Activated CD4-positive, alpha-beta T cell treated with anti-CD3 and anti-CD28 coated beads for 48 hours (primary cell): ENCODE measurements at places on chromosomes 12 and 14.

GRCh38 chr14:65132855-65133254, 30.5 kb upstream of the MAX start:
- DNase-seq, result no peak

- no peak for DNase-seq
These were observed 144.2 kb upstream of the FRMD6 start for GRCh38 chr14:51507511-51507905.

GRCh38 chr14:90266441-90267154, 10.2 kb downstream of the PSMC1 start:
- no peak for DNase-seq

- no peak for DNase-seq
These were observed 96.1 kb downstream of the DIO3 start for GRCh38 chr14:101657372-101657771.

GRCh38 chr12:89542912-89543592, 17.2 kb upstream of the POC1B start:
- DNase-seq, result peak; percentile 71

DNA sequence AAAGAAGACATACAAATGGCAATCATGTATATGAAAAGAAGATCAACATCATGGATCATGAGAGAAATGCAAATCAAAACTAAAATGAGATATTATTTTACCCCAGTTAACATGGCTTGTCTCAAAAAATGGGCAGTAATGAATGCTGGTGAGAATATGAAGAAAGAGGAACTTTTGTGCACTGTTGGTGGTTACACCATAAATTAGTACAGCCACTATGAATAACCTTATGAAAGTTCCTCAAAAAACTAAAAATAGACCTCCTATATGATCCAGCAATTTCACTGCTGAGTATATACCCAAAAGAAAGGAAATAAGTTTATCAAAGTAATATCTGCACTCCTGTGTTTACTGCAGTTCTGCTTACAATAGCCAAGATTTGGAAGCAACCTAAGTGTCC, 151.7 kb downstream of the PDZRN4 start:
- DNase-seq, result no peak

- DNase-seq, result no peak
These were observed 19.5 kb downstream of the PITPNM2 start for GRCh38 chr12:123131291-123131832.

GRCh38 chr12:84435682-84436081, 476.9 kb downstream of the SLC6A15 start:
- no peak for DNase-seq

GRCh38 chr12:129073157-129073915, 220.1 kb downstream of the GLT1D1 start:
- DNase-seq, result no peak

GRCh38 chr12:98719515-98720504, 74.7 kb downstream of the APAF1 start:
- DNase-seq, result no peak

DNA sequence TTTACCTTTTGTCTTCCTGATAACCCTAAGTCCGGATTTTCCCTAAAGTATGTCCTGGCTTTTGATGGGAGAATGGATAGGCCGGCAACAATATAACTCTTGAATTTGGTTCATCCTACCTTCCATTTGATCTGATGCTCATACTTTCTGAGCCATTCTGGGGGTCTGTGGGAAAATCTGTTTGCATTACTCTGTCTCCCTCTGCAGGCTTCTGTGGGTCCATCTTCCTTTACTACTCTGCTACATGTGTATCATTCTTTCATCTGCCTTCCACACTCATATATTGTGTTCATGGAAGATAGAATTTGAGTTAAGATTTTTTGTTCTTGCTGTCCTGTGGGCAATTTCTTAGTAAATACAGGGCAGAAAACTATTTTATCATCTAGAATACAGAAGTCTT, 101.5 kb downstream of the NAV3 start:
- no peak for DNase-seq

- peak; percentile 72 for DNase-seq
These were observed 35.9 kb upstream of the WNK1 start for GRCh38 chr12:716506-716905.

GRCh38 chr12:96335270-96335669, 65.0 kb downstream of the CDK17 start:
- DNase-seq, result no peak

DNA sequence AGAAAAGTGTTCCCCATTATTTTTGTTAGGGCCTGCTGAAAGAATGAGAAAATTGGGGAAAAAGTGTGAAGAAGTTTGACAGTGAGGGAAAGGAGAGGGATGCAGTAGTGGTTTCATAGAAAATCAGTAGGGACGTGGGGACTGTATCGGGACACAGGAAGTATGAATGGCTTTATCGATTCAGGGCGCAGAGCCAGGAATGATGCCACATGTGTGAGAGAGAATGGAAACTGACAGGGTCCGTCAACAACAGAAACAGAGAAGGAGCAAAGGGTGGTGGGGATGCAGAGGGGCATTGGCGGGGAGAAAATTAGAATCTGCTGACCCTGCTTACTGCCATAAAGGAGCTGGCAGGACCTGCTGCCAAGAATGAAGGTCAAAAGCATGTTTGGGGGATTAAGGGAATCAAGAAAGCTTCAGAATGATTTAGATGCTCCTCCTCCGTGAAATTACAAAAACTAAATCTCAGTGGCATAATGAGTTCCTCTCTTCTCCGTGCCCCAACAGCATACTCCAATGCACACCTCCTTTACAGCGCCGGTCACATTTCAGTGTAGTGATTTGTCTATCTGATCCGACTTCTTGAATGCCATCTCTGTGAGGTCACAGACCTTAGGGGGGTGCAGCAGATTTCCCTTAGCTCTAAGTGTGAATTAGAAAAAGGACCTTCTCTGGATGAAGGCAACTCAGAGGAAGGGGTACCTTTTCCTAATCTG, 92.6 kb downstream of the EMP1 start:
- DNase-seq, result no peak

DNA sequence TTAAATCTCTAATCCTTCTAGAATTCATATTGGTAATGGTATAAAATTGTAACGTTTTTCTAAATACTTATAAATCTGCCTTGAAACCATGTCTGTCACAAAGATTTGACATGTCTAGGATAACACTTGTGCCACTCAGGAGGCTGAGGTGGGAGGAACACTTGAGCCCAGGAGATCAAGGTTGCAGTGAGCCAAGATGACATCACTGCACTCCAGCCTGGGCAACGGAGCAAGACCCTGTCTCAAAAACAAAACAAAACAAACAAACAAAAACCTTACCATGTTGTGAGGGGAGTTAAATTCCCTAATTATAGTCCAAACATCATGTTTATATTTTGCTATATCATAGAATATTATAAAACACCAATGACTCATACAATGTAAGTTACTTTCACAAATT, 317.5 kb upstream of the SOX5 start:
- DNase-seq, result no peak

DNA sequence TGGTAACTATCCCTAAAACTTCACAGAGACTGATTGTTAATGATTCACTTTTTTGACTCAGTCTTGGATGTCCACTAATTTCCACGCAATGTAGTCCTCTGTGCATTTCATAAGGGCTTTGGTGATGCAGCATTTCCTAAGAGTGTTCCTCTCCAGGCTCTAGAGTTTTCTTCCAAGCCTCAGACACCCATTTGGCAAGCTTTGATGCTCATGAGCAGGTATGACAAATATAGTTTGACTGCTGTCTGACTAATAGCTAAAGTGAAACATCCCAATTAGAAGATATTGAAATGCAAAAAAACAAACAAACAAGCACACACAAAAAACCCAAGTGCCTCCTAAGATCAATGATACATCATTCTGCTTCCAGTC, 1.5 kb upstream of the VAMP1 start:
- no peak for DNase-seq

- DNase-seq, result no peak
These were observed 214.8 kb downstream of the TTC6 start for GRCh38 chr14:37810094-37810801.

DNA sequence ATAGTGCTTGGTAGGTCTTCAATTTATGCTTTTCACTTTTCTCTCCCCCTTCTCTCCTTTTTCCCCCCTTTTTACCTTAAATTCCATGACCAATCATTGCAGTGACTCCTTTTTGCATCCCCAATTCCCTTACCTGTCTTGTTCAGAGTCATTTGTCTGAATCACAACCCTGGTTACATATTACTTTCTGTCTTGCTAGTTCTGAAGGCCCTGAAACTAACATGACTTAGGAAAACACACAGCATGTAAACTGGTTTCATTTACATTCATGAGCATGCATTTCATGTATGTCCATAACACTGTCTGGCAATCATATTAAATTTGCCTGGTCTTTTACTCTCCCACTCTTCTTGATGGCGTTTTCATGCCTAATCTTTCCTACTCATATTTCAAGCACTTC, 20.3 kb upstream of the FOXG1 start:
- no peak for DNase-seq

DNA sequence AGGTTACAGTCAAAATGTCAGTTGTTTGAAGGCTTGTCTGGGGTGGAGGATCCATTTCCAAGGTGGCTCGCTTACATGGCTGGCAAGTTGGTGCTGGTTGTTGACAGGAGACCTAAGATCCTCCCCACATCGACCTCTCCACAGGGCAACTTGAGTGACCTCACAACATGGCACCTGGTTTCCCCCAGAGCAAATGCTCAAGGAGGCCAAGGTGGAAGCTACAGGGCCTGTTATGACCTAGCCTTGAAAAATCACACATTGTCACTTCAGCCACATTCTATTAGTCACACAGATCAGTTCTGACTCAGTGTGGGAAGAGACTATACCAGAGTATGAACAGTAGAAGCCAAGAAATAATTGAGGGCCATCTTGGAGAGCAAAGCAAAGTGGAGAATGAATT, 11.3 kb upstream of the GNG2 start:
- DNase-seq, result peak; percentile 70

DNA sequence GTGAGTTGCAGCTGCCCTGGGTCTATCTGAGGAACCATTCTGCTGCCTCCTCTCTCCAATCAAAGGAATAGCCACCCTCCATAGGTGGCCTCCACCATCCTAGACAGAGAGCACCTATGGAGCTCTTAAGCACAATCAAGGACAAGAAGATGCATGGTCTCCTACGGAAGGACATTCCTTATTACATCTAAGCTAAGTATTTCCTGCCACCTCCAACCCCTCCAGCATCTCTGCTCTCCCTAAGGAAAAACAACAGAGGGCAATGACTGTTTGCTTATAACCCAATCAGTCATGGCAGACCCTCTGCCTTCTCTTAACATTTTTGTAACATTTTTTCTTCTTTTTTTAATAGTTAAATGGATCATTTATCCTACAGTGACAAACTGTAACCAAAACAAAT, 14.8 kb upstream of the OR6J1 start:
- DNase-seq, result no peak

- DNase-seq, result no peak
These were observed 146.7 kb downstream of the ACSS3 start for GRCh38 chr12:81224626-81225025.

DNA sequence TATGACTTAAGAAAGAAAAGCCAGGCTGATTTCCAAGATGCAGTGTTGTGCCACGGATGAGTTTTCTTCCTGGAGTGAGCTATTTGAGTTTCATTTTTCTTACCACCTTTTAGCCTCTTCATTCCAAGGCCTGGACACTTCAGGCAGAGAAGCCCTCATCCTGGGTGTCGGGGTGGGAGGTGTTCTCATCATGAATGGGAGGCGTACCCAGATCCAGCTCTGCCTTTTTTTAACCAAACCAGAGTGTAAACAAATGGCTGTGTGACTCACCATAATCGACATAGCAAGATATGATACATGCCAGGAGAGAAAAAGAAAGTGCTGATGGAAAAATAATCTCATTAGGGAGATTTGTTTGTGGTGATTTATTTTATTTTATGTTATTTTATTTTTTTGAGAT, 79.9 kb downstream of the ARF6 start:
- peak; percentile 53 for DNase-seq

- no peak for DNase-seq
These were observed 151.3 kb downstream of the NUBPL start for GRCh38 chr14:31712244-31713127.

DNA sequence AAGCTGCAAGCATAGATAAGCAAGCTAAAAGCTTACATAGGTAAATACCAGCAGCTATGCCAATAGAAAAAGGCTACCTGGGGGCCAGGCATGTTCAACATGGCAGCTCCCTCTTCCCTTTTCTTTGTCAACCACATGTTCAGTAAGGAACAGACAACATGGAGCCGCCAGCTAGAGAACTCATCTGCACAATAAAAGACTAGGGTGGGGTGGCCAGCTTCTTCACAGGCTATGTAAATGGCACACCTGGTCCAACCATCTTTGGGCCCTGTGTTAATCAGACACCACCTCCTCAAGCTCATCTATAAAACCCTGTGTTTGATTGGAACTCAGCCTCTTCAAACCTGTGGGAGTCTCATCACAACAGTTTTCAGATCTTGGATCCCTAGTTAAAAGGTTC, 129.7 kb upstream of the TMPO start:
- DNase-seq, result no peak

DNA sequence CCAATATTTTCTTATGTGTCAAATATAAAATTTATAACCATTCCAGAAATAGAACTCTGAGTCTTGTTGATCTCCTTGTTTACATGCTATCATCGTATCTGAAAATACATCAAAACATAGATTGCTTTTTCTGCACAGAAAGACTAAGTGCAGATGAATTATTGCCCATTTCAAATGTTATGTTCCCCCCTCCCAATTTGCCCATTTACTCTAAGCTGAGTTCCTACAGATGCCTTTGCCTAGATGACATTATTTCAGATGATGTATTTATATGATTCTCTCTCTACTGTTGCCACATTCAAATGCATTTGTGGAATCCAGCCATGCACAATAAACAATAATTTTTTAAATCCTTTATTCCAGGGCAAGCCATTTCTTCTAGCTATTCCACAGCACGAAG, 810.1 kb upstream of the MGAT4C start:
- no peak for DNase-seq

- DNase-seq, result no peak
These were observed 19.3 kb upstream of the CCER1 start for GRCh38 chr12:90974286-90974685.

- DNase-seq, result no peak
These were observed 15.2 kb downstream of the C12orf43 start for GRCh38 chr12:121001060-121001459.

DNA sequence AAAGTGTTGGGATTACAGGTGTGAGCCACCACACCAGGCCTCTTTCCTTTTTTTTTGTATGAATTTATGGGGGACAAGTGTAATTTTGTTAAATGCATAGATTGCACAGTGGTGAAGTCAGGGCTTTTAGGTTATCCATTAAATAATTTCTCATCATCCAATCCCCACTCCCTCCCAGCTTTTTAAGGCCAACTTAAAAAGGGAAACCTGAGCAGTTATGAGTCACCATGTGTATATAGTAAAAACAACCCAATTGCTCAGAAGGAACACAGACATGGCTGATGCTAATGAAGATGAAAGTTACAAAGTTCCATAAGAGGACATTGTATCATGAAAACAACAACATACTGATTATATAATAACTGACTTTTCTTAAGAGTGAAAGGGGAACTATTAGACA, 25.6 kb upstream of the ARID2 start:
- DNase-seq, result no peak

DNA sequence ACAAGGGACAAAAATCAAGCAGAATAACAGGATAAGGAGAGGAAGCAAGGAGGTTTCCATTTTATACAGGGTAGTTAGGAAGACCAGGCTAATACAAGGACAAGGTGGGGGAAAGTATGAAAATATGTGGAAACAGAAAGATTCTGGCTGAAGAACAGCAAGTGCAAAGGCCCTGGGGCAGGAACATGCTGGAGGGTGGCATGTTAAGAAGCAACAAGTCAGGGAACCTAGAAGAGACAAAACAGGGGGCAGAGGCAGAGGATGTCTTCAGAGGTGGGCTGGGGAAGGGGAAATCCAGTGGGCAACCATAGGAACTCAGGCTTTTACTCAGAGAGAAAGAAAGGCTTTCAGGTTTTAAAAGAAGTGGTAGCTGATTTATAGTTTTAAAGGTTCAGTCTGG, 54.8 kb downstream of the NT5DC3 start:
- no peak for DNase-seq

- no peak for DNase-seq
These were observed 24.1 kb downstream of the OR6S1 start for GRCh38 chr14:20617138-20618003.
